8988T (cell line): ENCODE measurements at places on chromosomes 7 and 10.

DNA sequence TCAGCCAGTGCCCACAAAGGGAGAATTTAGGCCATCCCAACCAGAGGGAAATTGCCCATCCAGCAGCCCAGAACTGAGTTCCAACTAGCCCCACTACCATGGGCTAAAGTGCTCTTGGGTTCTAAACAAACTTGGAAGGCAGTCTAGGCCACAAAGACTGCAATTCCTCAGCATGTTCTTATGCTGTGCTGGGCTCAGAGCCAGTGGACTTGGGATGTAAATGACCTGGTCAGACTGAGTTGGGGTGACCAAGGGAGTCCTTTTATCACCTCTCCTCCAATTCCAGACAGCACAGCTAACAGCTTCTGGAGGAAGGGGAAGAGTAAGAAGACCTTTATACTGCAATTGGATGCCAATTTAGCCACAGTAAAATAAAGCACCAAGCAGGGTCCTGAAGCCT is 607.2 kb upstream of the KCND2 start:
- no peak for DNase-seq

- DNase-seq: no peak
Observed at GRCh38 chr10:101028446-101029337, 2.2 kb downstream of the PDZD7 start.

GRCh38 chr7:113367041-113367586 is 248.8 kb upstream of the SMIM30 start:
- DNase-seq: no peak

GRCh38 chr7:145534301-145534700 is 582.3 kb upstream of the CNTNAP2 start:
- DNase-seq: no peak
